NCI-H748 treated with DMSO at 0.1 percent for 48 hours (cell line): ENCODE measurements at places on chromosomes 11 and 22.

GRCh38 chr11:120811199-120811598 lies 212.7 kb upstream of the TBCEL start:
- DNase-seq = no peak

GRCh38 chr22:31616315-31616980 lies 45.6 kb downstream of the PISD start:
- DNase-seq = no peak

GRCh38 chr11:118596224-118597146 lies 10.9 kb upstream of the PHLDB1 start:
- DNase-seq = no peak

- DNase-seq = no peak
Observed at GRCh38 chr11:95698676-95699557, 90.7 kb downstream of the FAM76B start.

GRCh38 chr22:20744456-20744855 lies 29.5 kb upstream of the SERPIND1 start:
- no peak for DNase-seq

- no peak for DNase-seq
Observed at GRCh38 chr22:50057278-50058060, 629 bp downstream of the TTLL8 start.

DNA sequence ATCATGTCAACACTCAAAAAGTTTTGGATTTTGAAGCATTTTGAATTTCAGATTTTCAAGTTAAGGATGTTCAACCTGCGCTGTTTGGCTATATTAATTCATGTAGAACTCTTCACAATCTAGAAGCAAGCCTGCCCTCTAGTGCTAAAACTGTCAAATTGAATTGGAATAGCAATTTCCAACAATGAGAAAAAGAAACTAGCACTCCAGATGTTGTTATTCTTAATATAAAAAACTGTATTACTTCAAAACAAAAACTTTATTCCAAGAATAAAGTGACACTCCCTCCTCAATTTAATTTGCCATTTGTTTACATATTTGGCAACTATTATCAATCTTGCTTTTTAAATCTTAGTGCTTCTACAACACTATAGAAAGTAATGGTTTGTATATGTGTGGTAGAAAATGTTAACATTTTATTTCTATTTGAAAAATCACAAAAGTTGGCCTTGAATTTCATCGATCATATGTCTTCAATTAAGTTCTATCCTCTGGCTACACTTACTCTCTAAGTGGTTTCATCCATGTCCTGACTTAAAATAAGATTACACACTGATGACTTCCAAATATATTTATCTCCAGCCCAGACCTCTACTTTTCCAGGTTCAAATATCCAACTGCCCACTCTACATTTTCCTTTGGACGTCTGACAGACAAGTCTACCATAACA lies 36.6 kb downstream of the DCUN1D5 start:
- peak; percentile 4 for DNase-seq

DNA sequence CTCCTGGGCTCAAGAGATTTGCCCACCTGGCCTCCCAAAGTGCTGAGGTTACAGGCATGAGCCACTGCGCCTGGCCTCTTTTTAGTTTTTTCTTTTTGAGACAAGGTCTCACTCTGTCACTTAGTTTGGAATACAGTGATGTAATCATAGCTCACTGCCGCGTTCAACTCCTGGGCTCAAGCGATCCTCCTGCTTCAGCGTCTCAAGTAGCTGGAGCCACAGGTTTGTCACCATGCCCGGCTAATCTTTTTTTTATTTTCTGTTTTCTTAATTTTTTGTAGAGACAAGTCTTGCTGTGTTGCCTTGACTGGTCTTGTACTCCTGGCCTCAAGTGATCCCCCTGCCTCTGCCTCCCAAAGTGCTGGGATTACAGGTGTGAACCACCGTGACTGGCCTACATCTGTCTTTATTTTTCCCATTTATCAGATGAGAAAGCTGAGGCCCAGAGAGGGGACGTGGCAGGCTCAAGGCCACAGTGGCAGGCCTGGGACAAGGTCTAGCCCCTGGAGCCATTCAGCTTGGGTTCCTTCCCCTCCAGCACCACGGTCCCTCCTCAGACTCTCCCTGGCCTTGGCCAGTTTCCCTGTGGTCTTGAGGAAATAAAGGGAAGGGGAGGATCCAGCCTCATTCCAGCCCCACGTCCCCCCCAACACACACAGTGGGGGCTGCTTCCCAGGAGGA lies 2.8 kb upstream of the KDELR3 start:
- DNase-seq = no peak

DNA sequence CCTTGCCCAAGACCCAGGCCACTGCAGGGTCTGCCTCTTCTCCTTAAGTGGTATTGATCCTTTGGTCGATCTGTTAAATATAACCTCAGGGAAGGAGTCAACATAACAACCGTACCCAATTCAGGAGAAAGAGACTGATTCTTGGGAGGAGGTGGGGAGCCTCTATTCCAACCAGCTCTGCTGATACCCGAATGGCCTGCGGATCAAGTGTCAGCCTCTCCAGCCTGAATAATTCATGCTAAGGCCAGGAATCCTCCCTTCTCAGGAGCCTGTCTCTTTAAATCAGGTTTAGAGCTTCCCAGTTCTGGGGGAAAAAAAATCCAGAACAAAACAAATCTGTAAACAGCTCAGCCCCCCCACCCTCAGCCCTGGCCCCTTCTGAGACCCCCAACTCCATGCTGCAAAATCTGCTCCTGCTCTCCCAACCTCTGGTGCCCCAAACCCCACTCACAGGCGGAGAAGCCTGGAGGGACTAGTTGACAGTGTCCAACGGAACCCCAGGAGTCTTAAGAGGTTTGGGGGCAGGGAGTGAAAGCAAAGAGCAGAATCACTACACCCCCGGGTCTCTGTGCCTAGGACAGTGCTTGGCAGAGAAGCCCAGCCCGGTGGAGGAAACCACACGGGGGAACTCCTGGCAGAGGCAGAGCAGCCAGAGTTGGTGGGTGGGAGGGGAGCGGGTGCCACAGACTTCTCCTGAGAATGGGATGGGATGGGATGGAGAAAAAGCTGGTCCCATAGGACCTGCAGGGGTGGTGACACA lies 863 bp upstream of the TPBGL start:
- DNase-seq = no peak

DNA sequence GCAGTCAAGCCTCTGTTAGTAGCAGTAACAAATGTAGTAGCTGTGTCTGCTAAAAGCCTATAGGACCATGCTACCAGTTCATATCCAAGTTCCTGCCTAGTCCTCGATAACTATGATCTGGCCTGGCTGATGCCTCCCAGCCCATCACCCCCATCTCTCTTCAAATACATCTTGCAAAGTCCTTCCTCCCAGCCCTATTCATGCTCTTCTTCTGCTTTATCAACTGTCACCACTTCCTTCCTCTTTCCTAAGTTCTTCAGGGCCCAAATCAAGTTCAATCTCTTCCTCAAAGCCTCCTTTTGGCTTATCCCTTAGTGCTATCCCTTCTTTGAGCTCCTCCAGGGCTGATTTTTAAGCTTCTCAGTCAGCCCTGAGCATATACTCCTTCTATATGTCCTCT lies 150.9 kb upstream of the THY1 start:
- no peak for DNase-seq

GRCh38 chr11:72430741-72431570 lies 3.4 kb downstream of the CLPB start:
- DNase-seq = peak; percentile 41

- DNase-seq = no peak
Observed at GRCh38 chr11:117572129-117572528, 224.9 kb downstream of the DSCAML1 start.

GRCh38 chr22:25176799-25177198 lies 22.9 kb upstream of the CRYBB3 start:
- DNase-seq = no peak

DNA sequence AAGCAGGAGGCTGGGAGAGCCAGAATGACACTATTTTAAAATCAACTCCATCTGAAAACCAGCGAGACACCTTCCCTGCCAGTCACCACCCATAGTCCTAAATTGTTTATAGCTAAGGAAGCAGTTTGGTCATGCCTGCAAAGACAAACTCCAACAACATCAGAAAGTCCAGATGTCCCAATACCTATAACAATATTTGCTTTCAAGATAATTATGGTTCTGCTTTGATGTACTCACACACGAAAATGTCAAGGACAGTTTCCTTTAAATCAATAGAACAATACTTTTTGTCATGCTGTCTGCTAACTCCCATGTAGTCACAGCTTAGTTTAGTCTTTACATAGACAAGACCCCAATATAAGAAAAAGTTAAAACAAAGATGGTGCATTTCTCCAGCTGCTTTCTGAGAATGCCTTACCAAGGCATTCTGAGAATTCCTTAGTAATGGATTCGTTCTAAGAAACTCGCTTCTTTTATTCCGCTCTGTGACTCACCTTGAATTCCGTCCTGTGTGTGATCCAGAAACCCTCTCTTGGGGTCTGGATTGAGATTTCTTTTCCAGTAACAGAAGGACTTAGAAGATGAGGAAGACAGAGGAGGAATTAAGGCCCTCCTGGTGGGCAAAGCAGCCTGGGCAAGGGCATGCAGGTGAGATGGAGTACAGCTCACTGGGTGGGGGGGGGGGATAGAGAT lies 9.6 kb upstream of the SCGB2A2 start:
- no peak for DNase-seq

DNA sequence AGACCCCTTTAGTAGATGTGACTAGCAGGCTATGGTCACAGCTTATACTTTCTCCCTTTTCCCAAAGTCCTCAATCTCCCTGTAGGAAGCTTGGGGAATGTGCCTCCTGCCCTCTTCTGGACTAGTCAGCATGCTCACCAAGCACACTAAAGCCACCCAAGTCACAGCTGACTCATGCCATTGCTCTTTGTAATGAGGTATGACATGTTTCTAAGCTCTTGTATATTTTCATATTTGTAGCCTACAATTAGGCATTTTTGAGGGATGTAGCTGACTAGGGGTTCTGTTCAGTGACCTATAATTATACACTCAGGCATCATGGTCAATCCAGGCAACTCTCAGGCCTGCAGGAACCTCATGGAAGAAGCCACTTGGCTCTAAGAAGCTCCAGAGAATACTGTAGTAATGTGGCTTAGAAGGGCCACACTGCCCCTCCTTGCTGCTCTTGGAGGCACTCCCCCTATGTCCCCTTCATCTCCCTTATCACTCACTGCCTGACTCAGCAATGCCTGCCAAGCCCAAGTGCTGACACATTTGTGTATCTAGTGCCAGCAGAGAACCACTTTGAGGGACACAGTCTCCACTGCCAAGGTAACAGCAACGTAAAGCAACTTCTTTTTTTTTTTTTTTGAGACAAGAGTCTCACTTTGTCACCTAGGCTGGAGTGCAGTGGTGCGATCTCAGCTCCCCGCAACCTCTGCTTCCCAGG lies 86.2 kb downstream of the RPL27A start:
- DNase-seq = no peak
